ENCODE measurements at places on chromosomes 4 and X.

DNA sequence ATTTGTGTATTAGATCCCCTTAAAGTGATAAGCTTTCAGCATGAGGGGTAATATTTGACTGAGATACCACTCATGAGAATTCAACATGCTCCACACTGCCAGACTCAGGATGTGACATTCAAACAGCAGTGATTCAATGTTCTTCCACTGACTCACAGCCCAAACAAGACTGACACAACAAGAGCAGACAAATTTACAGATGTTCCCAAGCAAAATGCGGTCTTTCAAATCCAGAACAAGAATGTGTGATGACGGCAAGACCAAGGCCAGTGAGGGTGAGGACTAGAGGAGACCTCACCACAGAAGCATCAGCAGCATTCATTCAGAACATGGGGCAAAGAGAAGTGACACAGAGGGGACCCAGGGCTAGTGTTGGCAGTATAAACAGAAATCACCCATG, 99.3 kb upstream of the GRIA3 start:
- DNase-seq: no peak

- no peak for DNase-seq
Observed at GRCh38 chr4:15912236-15912635, 26.3 kb downstream of the FGFBP1 start.

DNA sequence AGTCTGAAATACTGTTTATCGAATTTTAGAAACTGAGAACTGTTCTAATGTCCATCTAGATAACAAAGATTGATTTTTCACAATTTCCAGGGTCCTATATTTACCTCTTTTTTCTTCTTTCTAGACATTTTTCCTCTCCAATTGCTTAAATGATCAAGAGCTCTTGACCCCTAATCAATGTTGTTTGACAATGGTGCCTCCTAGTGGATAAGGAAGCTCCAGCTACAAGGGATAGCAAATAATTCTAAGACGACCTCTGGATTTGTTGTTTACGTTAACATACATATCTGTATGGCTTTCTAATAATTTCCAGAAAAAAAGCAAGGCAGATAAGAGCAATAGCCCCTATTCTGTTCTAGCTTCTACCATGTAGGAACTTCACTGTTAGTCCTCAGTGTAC, 35.8 kb downstream of the GPR82 start:
- no peak for DNase-seq

- DNase-seq: no peak
Observed at GRCh38 chr4:89781321-89781720, 55.6 kb downstream of the SNCA start.

- no peak for DNase-seq
Observed at GRCh38 chr4:970854-971520, 2.4 kb downstream of the DGKQ start.

- peak; percentile 97 for DNase-seq
Observed at GRCh38 chr4:159024266-159024665, 78.6 kb upstream of the RAPGEF2 start.

- no peak for DNase-seq
Observed at GRCh38 chr4:108070775-108071174, 81.1 kb downstream of the HADH start.

DNA sequence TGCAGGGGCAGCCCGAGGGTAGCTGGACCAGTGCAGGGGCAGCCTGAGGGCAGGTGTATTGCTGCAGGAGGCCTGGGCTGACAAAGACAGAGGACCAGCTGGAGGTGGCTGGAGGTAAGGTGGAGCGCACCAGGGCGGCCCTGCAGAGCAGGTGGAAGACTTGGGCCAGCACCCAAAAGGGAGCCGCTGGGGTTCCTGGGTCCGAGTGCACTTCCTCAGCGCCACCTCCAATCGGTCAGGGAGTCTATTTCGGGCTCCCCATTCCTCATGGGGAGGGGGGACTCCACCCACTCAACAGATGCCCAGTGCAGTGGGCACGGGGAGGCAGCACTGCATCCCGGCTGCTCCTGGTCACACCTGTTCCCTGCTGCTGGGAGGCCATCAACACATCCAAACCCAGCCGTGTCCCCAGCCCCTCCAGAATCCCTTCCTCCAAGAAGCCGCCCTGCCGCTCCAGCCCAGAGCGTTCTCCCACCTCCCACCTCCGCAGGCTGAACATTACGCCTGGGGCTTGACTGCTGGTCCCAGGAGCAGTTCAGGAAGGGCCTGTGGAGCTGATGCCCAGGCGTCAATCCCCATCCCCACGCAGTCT, 1.5 kb downstream of the LRPAP1 start:
- DNase-seq: no peak

DNA sequence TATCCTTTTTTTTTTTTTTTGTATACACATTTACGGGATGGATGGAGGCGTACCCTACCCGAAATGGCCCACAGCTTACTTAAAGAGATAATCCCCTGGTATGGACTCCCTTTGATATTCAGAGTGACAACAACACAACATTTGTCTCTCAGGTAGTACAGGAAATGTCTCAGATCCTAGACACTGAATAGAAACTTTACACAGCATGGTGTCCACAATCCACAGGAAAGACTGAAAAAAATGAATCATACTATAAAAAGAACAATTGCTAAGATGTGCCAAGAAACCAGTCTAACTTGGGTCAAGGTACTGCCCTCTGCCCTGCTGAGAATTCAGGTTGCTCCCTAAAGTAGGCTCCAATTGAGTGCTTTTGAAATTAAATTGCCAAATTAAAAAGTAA, 100.8 kb upstream of the LANCL3 start:
- no peak for DNase-seq

DNA sequence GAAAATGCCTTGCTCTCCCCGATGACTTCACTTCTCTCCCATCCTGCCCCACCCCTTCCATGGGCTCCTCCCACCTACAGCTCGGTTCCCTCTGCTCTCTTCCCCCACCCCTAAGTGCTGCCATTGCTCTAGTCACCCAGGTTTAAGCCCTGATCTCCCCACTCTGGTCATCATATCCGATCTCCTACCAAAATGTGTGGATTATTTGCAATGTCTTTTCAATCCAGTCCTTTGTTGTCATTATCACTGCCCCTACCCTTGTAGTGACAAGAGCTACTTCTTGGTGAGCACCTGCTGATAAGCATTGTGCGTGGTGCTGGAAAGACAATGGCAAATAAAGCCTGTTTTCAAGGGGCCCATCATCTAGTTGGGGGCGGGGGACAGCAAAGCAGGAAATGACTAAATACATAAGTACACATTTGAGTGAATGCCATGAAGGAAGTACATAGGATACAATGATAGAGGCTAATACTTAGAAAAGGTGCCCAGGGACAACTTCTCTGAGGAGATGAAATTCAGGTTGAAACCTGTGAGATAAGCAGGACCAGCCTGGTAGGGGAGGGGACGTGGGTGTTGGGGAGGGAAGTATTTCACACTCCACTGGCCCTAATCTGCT, 63.8 kb downstream of the DLG3 start:
- DNase-seq: no peak

- DNase-seq: no peak
Observed at GRCh38 chr4:148434075-148434773, 8.0 kb downstream of the NR3C2 start.

DNA sequence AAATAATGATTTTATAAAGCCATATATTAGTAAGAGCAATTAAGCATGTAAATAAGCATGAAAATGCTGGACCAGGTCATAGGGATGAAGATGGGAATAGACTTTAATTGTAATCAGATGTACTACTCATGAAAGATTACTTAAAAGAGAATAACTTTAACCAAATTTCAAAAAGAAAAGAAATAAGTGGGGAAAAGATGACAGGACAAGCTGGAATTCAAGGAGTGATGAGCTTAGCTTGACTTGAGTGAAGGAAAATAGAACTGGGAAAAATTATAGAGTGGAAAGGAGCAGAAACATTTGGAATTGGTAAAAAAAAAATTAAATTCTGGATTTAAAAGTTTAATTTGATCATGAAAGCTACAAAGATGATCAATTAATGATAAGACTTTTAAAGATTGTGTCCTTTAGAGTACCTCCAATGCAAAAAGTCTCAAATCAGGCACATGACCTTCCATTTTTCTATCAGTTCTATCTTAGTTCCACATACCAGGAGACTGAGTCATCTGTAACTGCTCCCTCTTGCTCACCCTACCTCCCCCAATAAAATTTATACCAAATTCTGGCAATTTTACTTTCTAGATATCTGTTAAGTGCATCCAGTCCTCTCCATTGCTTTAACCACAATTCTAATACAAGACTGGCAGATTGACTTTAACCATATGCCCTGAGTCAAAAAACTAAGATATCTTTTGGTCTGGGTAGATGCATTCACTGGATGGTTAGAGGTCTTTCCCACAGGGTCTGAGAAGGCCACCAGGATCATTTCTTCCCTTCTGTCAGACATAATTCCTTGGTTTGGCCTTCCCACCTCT, 56.4 kb upstream of the SLIT2 start:
- no peak for DNase-seq

GRCh38 chr4:111650674-111651086, 494.6 kb upstream of the FAM241A start:
- DNase-seq: peak; percentile 87

GRCh38 chrX:110204986-110205385, 112.9 kb downstream of the AMMECR1 start:
- DNase-seq: no peak

DNA sequence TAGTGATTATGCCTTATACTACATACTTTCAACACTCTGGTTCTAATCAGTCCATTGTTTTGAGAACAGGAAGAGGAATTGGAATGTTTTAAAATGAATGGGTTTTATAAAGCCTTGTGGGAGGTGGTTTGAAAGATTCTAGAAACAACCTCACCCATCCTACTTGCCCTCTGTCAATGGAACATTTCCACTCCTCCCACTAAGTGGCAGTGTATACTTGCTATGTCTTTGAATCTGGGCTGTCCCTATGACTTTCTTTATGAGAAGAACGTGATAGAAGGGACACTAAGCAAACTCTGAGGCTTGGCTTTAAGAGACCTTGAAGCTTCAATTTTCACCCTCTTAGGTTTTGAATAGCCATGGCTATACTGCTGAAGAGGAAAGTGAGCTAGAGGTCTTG, 611.2 kb downstream of the PPP4R3C start:
- no peak for DNase-seq

GRCh38 chr4:6986072-6986780, 56.9 kb upstream of the TADA2B start:
- DNase-seq: no peak

DNA sequence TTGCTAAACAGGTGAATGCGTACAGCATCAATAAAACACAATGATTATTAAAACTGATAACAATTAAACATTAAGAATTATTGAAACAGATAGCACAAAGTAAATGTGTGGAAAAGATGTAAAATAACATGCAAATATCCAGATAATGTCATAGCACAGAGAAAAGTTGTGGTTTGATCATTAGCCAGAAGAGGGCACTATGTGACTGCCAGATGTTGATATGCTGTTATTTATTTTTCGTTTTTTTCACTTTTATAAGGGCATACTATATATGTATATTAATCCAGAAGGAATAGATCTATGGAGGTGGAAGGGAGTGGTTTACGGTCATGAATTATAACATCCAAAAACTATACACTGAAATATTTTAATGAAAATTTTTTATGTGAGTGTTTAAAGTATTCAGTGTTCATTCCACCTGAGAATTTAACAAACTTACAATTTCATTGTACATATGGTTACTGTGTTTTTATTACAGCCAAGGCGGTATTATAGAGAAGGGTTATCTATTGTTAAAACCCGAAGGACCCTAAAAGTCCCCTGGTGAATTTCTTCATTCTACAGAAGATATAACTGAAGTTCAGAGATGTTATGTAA, 211.9 kb upstream of the UGT8 start:
- DNase-seq: no peak

DNA sequence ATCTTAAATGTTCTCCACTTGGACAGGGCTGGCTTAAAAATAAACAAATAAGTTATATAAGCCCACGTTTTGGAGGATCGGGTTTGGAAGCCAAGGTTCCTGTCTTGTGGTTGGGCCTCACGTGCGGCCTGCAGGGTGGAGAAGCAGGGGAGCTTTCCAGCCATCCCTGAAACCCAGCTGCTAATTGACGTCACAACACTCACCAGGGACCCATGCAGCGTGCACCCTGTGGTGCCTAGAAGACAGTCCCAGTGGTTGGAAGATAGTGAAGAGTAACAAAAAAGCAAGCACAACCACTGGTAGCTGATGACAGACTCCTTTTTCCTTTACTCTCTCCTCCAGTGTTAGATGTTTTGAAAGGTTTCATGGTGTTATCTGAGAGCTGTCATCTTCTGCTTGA, 142.0 kb upstream of the RBPJ start:
- DNase-seq: no peak

DNA sequence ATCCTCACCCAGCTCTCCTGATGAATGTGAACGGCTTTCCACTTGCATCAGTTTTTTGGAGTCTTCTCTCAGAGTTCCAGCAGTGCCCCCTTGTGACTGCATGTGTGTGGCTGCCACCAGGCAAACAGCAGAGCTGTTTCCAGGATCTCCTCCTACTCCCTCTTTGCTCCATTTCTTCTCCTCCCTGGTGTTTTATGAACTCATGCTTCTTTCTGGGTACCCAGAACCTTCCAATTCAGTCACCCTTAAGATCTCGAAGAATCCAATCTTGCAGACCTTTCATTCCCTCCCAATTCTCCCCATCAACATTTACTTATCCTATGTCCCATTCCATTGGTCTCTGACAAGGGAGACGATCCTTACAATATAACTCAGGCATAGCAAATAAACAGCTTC, 6.8 kb upstream of the TCEANC start:
- DNase-seq: peak; percentile 64

- no peak for DNase-seq
Observed at GRCh38 chrX:65926095-65927019, 113.5 kb downstream of the VSIG4 start.

GRCh38 chrX:149198980-149199732, 305.9 kb downstream of the IDS start:
- DNase-seq: no peak

- DNase-seq: no peak
Observed at GRCh38 chr4:150237110-150237872, 159.0 kb downstream of the DCLK2 start.

DNA sequence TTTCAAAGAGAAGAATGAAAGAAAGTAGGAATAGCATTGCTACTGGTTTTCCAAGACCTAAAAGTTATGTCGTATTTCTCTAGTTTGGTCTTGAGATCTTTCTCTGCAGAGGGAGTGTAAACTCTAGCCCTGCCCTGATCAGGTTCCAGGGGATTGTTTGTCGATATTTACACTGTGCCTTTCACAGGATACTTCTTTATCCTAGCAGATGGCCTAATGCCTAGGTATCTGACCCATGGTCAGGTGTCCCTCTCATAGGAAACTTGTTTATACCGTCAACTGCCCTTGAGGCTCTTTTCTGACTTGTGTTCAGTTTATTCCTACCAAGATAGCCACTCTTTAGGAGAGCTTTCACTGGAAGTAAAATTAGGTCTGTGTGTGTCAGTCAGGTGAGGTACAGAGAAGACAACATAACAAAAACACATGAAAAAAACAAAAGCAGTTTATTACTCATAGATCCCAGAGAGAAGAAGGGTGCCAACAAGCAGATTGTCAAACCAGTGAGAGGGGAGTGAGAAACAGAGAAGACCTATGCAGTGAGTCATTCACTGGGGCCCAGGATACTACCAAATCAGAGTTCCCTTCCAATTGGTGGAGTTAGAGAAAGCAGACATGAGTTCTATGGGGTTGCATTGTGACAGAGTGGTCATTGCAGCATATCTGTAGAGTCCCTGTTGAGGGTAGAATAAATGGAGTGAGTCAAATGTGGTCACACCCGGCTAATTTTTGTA, 40.6 kb upstream of the THOC2 start:
- no peak for DNase-seq

Measured in NCI-H2227 treated with DMSO at 0.1 percent for 48 hours (cell line).